Fibroblast of skin of left quadriceps (primary cell): ENCODE measurements at places on chromosomes 1 and 21.

DNA sequence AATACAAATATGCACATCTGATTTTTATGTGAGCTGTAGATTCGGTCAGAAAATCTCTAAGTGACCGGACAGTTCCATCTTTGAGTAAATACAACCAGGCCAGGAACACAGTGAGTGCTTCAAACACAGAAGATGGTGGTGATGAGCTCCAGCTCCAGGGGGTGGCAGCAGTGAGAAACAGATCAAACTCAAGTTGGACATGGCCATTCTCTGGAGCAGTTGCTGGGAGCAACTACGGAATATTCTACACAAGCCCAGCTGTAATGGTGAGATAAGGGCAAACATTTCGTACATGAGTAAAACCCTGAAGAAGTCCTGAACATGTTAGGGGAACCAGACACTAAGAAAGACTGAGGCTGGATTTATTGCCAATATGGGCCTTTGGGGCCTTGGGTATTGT, 100.7 kb downstream of the BARHL2 start:
- DNase-seq, result no peak

DNA sequence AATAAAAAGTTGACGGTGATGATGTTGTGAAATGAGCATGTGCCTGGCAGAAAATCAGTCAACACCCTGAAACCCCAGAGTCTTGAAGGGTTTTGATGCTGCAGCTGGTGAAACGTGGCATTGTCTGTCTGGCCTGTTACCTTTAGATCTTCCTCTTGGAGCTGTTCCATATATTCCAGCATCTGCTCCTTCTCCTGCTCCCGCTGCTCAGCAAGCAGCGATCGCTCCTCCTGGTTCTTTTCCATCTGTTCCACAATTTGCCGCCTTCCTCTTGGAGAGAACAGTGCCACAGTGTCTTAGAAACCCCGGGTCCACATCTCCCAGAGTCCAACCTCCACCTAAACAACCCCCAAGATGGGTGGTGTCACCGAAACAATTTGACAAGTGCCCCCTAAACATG, 15.7 kb downstream of the CFAP45 start:
- DNase-seq, result no peak

- DNase-seq, result no peak
Measured at GRCh38 chr1:174747613-174748012, 252.1 kb upstream of the CACYBP start.

- no peak for DNase-seq
Measured at GRCh38 chr1:172497230-172497629, 35.7 kb upstream of the SUCO start.

DNA sequence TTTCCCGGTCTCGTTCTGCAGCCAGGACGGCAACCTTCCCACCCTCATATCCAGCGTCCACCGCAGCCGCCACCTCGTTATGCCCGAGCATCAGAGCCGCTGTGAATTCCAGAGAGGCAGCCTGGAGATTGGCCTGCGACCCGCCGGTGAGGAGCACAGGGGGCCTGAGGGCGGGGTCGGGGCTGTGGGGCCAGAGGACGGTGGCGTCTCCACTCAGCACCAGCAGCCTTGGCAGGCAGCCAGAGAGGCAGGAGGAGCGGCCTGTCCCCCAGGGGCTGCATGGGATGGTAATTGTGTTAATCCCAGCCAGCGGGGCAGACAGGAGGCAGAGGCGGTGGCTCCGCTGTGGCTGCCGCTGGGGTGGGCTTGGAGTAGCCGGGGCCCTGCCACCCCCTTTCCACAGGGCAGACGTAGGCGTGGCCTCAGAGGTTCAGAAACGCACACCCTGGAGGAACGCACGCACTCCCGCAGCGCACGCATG, 12.1 kb downstream of the SAMD11 start:
- no peak for DNase-seq

DNA sequence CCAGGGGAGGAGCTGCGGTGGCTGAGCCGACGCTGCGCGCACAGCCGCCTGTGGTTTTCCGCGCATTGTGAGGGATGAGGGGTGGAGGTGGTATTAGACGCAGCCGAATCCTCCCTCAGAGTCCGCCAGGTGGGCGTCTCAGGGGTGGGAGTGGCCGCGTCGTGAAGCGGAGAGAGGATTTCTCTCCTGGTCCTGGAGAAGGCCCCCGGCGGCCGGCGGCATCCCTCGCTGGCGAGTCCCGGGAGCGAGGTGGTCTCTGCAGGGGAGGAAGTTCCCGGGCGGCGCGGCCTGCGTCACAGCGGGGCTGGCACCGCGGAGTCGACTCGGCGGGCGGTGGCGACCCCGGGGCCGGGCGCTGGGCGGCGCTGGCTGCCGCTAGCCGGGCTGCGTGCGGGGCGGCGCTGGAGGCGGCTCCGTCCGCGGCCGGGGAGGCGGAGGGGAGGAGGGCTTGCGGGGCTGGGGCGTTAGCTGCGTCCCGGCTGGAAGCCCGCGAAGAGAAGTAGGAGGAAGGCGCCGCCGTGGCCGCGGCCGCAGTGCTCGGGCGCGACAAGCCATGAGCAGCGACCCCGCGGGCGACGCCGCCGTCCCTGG, at the start of gene LRRC8C:
LRRC8C (plus strand) TSS at position 464 of the 591 bp plus-strand sequence. CDS start 53,354 bp downstream, outside the sequence.
- peak; percentile 49 for DNase-seq

DNA sequence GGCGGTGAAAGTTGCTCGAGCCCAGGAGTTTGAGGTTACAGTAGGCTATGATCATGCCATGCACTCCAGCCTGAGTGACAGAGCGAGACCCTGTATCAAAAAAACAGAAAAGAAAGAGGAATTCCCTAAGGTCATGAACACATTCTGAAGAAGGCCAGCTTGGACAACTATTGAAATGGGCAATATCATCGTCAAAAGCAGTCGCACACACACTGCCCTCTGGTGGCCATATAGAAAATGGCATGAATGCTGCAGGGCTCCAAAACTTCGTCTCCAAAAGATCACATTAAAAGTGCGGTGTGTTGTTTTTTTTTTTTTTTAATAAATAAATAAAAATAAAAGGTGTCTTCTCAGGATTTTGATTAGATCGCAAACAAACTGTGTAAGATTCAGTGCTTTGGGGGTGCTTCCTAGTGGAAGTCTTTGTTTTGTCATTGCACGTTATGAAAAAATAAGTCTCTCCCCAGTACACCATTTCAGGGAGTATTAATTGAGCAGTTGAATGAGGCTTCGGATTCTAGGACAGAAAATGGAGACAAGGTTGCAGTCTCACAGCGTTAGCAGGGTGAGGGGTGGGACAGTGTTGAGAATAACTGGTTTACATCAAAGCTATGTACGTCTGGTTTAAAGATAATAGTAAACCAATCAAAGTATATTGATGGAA, 87.5 kb upstream of the FMN2 start:
- no peak for DNase-seq

DNA sequence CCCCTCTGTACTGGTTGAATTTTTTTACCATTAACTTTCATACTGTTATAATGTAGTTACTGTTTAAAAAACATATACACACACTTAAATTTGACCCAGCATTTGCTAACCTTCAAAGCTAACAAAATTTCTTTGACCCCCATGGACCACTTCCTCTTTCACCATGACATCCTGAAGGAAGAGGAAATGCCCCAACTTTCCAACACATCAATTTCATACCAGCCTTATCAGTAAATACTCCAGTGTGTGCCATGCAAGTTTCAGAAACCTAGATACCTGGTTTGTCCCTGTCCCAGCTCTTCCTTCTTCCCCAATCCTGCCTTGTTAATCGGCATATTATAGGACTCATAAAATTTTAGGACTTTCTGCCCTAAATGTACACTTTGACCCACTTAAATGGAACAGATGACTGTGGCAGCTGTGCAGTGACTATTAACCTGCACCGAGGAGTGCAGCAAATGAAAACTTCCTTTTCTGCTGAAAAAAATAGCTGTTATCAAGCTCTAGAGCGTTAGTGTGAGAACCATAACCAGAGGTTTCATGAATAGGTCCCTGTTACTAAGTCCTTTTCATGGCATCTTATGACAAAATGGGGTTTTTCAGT, 54.1 kb downstream of the DTL start:
- DNase-seq, result no peak

DNA sequence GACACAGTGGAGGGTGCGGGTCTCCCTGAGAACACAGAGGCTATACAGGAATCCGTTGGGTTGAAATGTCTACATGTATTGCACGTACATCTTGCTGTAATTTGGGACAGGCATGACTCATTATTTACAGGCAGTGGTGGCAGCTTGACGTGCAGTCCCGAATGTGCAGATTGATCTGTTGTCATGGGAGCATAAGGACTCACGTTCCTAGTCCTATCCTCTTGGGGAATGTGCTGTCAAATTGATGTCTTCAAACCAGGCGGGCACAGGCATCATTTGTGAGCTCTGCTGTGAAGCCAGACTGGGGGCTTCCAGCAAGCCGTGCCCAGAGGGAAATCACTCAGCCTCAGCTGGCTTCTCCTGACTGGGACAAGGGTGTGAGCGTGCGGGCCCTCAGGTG, 40.5 kb downstream of the S100B start:
- DNase-seq, result no peak

- DNase-seq, result peak; percentile 61
Measured at GRCh38 chr1:91553177-91553591, 52.5 kb downstream of the CDC7 start.

- DNase-seq, result no peak
Measured at GRCh38 chr1:94068999-94069918, 51.7 kb downstream of the ABCA4 start.

DNA sequence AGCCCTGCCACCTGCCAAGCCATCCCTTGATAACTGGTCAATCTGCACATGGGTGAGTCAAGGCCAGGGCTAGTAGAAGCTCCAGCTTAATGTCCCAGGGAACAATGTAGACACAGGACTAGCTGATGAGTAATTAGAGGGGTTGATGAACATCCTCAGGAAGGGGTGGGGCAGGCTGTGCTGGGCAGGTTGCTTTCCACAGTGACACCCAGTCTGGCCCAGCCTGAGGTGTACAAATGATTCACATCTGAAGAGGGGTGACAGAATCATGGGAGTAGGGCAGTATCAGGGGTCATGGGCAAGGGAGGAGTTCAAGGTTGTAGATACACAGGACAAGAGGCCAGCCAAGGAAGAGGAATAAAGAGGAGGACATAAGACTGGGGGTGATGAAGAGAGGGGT, 4.3 kb downstream of the LPAR3 start:
- DNase-seq, result no peak

- no peak for DNase-seq
Measured at GRCh38 chr1:9404117-9404914, 111.6 kb downstream of the SPSB1 start.

GRCh38 chr1:60942896-60943638, 139.3 kb upstream of the NFIA start:
- no peak for DNase-seq

DNA sequence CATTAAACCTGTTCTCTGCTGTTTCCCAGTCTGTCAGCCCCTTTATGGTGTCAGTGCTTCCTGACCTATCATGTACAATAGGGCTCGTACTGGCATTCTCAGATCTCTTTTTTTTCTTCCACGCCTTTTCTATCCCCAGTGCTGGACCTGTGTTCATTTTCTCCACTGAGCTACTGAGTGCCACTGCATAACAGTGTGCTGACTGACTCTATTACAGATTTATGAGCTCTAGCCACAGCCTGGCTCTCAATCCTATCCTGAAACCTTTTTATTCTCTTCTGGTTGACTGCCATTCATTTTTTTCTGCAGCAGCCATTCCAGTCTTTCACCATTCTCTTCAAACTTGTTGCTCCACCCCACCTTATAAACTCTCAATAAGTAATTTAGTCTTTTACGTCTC, 59.6 kb upstream of the MACF1 start:
- DNase-seq, result no peak

DNA sequence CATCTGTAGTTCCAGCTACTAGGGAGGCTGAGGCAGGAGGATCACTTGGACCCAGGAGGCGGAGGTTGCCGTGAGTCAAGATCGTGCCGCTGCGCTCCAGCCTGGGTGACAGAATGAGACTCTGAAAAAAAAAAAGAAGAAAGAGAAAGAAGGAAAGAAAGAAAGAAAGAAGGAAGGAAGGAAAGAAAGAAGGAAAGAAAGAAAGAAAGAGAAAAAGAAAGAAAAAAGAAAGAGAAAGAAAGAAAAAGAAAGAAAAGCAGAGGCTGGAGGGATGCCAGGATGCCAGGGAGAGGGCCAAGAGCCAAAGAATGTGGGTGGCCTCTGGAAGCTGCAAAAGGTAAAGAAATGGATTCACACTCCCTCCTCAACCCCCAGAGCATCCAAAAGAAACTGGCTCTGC, 8.2 kb upstream of the KCNE2 start:
- no peak for DNase-seq

GRCh38 chr1:30284728-30285475, 438.5 kb downstream of the MATN1 start:
- DNase-seq, result no peak

DNA sequence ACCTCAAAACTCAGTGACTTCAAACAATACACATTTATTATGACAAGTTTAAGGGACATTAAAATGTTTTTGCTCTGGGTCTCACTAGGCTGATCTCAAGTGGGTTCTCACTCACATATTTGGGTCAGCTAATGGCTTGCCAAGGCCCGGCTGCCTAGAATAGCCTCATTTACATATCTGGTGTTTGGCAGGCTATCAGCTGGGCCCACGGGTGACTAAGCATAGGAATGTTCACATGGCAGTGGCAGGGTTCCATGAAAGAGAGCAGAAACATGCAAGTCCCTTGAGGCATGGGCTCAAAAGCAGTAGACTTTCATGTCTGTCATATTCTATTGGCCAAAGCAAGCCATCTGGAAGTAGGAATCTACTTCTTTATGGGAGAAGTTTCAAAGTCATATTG, 492.6 kb downstream of the KCNT2 start:
- DNase-seq, result peak; percentile 31

DNA sequence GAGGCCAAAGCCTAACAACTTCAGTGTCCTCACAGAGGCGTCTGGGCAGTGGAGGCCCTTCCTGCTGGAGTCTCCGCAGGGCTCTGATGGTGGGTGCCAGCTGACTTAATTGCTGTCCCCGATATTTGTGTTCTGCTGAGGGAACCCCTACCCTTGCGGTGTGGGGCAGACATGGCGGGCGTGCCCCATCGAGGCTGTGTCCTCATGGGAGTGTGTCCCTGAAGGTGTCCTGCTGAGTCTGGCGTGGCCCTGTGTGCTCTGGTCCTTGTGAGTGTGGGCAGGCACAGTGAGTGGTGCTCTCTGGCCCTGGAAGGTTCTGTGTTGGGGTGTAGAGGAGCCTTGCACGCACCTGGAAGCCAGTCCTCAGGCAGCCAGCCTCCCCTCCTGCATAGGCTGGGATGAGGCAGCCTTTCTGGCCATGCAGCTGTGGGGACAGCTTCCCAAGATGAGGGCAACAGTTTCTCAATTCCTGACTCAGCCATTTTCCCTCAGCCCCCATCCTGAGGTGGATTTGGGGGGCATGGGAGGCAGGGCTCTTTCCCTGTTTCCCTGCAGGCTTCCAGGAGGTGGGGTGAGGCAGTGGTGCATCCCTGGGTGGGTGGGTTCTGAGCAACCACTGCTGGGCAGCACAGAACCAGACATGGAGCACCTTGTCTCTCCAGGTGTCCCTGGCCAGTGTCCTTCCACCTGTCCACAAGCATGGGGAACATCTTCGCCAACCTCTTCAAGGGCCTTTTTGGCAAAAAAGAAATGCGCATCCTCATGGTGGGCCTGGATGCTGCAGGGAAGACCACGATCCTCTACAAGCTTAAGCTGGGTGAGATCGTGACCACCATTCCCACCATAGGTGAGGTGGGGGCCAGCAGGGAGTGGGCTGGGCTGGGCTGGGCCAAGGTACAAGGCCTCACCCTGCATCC, 6.5 kb downstream of the C1orf35 start:
- no peak for DNase-seq

DNA sequence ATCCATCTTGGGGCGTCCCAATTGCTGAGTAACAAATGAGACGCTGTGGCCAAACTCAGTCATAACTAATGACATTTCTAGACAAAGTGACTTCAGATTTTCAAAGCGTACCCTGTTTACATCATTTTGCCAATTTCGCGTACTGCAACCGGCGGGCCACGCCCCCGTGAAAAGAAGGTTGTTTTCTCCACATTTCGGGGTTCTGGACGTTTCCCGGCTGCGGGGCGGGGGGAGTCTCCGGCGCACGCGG, 282 bp upstream of the SOD1 start:
- no peak for DNase-seq

- no peak for DNase-seq
Measured at GRCh38 chr1:110585481-110585880, 20.7 kb downstream of the KCNA2 start.
